Fibroblast of gingiva (primary cell): ENCODE measurements at places on chromosomes 1 and 21.
A peak's percentile ranks its signal among the peaks of the same experiment; 100 is the strongest.

- DNase-seq = no peak
Measured at GRCh38 chr1:230219174-230220067, 152.4 kb downstream of the GALNT2 start.

DNA sequence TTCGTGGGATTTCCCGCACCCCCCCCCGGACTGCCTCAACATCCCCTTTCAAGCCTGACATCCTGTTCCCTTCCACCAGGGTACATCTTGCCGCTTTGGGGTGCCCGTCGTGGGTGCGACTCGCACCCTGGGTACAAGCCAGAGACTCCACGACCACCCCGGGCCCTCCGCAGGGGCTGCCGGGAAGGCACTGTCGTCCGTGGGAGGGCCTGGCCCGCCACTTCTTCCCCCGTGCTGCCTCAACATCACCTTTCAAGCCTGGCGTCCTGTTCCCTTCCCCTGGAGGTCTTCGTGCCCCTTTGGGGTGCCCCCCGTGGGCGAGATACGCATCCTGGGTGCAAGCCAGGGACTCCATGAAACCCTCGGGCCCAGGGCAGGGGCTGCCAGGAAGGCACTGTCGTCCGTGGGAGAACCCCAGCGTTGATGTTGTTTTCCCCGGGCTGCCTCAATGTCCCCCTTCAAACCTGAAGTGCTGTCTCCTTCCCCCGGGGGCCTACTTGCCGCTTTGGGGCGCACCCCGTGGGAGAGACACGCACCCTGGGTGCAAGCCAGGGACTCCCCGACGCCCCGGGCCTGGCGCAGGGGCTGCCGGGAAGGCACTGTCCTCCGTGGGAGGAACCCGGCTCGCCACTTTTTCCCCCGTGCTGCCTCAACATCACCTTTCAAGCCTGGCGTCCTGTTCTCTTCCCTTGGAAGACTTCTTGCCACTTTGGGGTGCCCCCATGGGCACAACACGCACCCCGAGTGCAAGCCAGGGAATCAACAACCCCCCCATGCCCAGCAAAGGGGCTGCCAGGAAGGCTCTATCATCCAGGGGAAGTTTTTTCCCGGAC is 138.6 kb downstream of the LIPI start:
- no peak for DNase-seq

DNA sequence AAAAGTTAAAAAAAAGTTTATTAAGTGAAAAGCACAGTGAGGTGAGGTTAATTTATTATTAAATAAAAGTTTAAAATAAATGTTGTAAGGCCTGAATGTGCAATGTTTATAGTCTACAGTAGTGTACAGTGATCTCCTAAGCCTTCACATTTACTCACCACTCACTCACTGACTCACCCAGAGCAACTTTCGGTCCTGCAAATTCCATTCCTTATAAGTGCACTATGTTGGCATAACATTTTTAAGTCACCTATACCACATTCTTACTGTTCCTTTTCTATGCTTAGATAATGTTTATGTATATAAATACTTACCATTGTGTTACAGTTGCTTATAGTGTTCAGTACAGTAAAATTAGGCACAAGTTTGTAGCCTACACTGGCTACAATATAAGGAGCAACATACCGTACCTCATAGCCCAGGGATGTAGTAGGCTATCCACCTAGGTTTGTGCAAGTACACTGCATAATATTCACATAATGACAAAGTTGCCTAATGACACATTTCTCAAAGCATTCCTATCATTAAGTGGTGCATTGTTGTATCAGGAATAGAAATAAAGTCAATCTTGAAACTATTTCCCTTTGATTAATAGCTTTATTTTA is 426.5 kb upstream of the BRINP3 start:
- no peak for DNase-seq

DNA sequence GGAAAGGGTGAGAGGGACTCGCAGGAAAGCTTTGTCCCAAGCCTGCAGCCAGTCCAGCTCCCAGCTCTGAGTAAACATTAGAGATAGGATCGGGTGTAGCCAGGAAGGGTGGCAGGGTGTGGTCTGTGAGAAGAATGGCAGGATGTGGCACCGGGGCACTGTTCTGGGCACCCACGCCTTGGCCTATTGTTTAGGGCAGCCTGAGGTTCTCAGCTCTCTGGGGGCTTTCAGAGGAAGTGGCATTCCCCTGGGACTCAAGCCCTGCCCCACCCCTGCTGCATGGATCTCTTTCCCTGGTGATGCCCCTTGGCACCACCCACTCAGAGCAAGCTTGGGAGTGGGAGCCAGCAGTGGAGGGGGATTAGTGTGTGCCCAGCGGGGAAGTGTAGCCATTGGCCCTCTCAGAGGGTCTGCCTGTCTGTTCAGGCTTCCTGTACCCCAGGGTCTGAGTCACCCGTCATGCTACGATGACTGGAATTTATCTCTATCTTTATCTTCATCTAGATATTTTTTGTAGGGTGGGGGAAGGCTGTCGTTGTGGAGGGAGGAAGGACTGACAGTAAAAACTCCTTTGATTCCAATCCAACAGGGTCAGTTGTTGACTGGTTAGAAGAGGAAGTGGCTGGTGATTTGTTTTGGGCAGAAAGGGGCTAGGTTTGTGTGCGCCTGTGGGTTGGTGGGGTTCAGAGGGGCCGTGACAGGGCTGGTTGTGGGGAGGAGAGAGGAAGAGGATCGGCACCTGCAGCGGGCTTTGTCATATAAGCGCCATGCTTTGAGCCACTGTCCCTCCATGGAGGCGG is 31.6 kb downstream of the SOX13 start:
- no peak for DNase-seq

- DNase-seq = no peak
Measured at GRCh38 chr1:153777648-153778047, 2.4 kb downstream of the SLC27A3 start.

- DNase-seq = peak; percentile 40
Measured at GRCh38 chr1:9593492-9594465, 5.1 kb downstream of the TMEM201 start.

- no peak for DNase-seq
Measured at GRCh38 chr1:43258370-43258769, 11.4 kb upstream of the TMEM125 start.

DNA sequence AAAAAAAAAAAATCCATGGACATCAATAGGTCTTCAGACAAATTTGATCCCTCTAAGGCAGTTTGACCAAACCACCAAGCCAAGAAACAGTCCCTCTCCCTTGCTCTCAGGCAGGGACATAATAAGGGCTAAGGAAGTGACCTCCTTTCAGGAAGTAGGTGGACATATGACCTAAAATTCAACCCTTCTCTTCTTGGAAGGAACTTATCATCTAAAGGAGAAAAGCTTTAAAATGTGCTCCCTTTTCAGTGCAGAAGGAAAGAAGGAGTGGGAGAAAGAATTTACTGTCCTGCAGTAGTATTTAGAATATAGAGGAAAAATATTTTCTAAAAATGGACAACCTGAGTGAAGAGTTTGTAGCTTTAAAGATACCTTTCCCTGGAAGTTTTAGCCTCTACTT is 118.1 kb downstream of the DTL start:
- no peak for DNase-seq

GRCh38 chr1:235018161-235018560 is 110.5 kb downstream of the TOMM20 start:
- DNase-seq = peak; percentile 95

DNA sequence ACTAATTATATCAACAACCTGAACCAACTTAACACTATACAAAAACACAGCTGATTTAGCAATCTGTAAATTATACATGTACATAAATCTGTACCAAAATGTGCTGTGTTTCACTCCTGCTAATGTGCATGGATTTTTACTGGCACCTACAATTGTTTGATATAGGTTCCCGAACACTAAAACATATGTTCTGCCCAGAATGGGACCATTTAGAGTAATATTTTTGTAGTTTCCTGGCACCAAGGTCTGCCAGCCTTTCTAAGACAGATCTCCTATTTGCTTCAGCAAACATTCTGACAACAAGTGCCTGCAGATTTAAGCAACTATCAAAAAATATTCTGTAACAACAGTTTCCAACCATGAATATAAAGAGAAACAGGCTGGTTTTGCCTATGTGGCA is 4.2 kb downstream of the KCNH1 start:
- DNase-seq = no peak

GRCh38 chr1:53317646-53318539 is 10.0 kb downstream of the LRP8 start:
- no peak for DNase-seq

DNA sequence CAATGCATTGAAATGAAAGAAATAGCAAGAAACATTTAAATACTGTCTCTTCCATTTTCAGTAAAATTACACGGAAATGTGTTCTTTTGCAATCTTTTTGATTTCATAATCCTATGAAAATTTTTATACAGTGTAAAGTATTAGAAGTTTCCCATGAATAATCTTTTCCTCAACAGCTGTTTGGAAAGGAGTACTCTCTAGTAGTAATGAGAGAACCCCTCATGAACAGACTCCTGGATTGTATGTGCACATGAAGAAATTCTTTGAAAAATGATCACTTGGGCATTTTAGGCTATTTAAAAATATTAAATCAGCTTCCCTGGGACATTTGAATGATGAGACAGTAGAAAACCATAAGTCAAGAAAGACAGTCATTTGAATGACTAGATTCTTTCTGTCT is 64.4 kb downstream of the LHX9 start:
- DNase-seq = peak; percentile 51

DNA sequence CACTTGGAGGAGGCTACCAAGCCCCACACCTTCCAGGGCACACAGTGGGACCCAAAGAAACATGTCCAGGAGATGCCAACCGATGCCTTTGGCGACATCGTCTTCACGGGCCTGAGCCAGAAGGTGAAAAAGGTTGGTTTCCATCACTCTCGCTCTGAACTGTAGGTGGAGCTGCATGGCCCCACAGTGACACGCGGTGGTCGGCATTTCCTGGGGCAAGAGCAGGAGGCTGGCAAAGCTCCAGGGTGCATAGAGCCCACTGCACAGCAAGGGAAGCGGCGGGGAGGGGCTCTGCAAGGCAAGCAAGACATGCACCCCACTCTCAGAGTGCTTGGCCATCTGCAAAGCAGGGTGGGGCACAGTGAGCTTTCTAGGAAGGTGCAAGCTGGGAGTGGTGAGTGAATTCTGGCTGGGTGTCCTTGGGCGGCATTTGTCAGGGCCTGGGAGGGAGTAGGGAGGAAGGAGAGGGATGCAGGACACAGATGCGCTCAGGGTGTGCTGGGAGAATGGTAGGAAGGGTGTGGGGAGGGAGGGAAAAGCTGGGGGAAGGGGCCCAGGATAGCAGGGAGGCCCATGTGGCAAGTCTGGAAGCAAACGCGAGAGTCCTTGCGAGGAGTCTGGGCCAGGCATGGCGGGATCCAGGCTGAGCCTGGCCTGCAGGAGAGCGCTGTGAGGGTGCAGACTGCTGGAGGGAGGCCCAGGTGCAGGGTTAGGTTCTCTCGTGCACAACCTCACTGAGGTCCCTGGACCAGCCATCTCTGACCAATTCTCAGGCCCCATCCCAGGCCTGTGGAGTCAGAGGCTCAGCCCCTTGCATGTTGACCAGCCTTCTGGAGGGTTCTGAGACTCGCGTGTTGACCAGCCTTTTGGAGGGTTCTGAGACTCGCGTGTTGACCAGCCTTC is 11.0 kb downstream of the TRPM2 start:
- DNase-seq = no peak

DNA sequence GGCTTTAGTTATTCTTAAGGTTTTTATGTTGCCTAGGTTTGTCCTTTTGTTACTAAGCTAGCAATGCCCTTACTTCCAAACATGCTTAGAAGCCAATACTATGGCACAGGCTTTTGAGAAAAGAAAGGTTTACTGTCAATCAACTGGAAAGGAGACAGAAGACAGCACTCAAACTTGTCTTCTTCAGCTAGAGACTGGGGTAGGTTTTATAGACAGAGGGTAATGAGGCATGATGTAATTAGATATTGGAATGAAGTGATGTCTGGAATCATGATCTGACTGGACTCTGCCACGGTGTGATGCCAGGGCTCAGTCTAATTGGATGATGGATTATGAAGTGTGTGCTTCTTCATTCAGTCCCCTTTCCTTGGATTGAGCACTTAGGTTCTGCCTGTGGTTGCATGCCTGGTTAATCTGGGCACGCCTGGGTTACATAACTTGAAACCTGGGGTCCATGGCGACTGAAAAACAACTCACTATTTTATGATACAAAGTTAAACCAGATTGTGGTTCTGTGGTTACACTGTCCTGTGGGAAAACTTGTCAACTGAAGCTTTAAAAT is 625.8 kb downstream of the BRINP3 start:
- no peak for DNase-seq

- no peak for DNase-seq
Measured at GRCh38 chr1:54607821-54608565, 15.3 kb downstream of the FAM151A start.

DNA sequence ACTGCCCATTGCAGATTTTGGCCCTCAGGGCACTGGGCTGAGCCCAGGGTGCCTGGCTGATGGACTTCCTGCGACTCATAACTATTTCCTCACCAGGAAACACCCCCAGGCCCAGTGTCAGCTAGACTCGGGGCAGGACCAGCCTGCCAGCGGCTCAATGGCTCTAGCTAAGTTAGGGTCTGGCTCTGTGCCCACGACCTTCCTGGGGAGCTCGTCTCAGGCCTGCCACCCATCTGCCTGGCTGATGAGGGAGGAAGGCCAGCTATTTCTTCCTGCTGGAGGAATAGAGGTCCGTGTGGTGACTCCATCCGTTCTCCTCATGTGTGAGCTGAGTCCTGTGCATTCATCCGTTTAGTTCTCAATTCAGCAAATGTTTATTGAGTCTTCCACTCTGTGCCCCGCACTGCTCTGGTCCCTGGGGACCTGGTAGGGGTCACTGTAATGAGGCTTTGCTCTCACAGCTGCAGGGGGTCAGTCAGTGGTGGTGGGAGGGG is 44.5 kb downstream of the KIRREL1 start:
- DNase-seq = peak; percentile 70

DNA sequence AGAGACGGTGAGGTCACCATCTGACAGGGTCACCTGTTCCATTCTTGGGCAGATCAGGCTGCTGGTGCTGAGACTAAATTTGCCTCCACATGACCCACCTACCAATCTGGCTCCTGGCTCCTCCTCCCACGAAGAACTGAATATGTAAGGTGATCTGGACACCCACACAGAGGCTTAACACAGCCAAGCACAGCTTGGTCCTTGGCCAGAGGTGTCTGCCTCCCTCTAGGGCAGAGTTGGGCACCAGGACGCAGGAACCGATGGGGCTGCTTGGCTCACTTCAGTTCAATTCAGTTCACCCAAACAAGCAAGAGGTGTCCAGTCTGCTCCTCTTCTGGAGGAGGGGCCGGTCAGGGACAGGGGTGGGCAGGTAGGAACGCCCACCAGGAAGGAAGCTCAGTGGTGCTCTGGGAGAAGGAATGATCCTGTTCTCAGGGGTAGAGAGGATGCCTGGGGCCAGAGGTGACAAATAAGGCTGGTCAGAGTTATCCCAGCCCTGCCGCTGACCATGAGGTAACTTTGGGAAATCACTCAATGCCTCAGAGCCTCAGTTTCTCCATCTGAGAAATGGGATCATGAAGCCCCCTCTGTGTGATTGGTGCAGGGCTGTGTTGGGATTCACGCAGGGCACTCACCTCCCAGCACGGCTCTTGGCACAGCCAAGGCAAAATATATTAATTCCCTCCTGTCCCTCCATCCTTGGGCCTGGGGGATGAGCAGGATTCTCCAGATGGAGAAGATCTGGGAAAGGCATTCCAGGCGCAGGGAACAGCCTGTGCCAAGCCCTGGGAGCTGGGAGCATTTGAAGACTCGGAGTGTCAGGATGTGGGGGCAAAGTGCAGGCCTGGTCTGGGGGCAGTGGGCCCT is 284.5 kb downstream of the PTPRU start:
- no peak for DNase-seq

GRCh38 chr21:41827951-41828883 is 50.9 kb downstream of the PRDM15 start:
- no peak for DNase-seq
